ENCODE measurements at places on chromosomes 3 and 15.

DNA sequence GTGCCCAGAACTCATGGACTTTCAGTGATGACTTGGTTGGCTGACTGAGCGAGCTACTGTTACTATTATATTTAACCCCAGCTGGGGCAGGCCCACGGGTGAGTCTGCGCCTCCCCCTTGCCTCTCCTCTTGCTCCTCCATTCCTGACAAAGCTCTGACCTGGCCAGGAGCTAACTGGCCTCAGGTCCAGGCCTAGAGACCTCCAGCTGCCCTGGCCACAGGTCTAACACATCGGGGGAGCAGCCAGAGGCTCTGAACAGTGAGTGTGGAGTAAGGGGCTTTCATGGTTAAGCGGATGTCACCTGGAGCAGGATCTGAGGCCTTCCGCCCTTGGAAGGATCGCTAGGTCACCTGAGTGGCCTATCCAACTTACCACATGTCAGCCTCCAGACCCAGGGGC is 96.3 kb upstream of the HERC1 start:
- no peak for DNase-seq

DNA sequence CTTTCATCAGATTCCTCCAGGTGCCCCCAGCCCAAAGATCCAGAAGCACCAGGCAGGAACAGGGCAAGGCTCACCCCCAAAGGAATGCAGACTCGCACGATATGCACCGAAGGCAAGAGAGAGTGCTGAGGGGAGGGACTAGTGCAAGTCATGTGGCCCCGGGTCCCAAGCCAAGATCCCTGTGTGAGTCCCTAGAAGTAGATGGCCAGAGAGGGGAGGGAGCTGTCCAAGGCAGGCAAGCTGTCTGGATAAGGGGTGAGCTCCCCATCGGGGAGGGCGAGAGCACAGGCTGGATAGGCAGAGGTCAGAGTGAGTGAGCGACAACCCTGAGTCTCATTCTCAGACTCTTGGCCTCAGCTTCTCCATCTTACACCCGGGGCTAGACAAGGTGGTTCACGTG is 171.5 kb upstream of the LINGO1 start:
- DNase-seq, result no peak

DNA sequence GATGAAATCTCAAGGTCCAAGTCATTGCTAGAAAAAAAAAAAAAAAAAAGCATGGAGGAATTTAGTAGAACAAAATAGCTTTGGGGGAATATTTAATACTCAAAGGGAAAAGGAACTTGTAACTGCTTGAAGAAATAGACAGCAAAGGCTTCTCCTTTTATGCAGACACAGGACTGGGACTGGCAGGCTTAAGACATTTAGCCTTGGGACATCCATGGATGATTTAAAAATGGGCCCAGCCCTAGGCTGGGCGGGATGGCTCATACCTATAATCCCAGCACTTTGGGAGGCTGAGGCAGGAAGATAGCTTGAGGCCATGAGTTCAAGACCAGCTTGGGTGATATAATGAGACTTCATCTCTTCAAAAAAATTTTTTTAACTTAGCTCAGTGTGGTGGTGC is 19.8 kb downstream of the RPSA start:
- DNase-seq, result no peak

- DNase-seq, result no peak
Measured at GRCh38 chr3:177414093-177414492, 216.8 kb upstream of the TBL1XR1 start.

GRCh38 chr3:85780806-85781205 is 822.0 kb downstream of the CADM2 start:
- no peak for DNase-seq
